ENCODE measurements at places on chromosomes 2 and 18.

DNA sequence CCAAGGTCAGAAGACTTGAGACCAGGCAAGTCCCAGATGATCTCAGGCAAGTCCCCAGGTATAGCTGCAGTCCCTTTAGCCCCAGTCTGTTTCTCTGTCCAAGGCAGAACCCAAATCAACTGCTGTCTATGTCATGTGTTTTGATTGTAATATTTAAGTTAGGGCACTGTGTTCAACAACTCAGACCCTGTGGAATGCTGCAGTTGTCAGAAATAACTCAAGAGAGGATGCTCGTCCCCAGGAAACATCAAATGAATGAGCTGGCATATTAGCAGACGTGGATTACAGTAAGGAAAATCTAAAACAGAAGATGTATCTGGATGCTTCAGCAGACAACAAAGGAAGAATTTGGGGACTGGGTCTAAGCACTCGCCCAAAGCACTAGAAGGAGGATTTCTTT, 70.1 kb downstream of the BCL11A start:
- DNase-seq: no peak

- DNase-seq: no peak
Measured at GRCh38 chr2:188892636-188893035, 81.5 kb upstream of the COL3A1 start.

DNA sequence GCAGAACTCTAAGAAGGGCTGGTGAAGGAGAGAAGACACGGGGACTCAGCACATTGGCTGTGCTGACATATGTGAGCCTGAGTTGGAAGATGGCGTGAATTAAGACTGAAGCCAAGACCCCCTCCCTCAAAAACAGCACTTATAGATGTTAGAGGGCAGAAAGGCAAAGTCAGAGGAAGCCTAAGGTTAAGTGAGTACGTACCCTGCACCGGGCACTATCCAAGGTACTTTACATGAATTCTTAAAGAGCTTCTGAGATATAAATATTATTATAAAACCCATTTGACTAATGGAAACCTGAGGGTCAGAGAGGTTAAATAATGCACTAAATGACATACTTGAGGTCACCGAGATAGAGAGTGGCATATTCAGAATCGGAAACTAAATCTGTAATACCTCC, 25.6 kb downstream of the SIX3 start:
- no peak for DNase-seq

DNA sequence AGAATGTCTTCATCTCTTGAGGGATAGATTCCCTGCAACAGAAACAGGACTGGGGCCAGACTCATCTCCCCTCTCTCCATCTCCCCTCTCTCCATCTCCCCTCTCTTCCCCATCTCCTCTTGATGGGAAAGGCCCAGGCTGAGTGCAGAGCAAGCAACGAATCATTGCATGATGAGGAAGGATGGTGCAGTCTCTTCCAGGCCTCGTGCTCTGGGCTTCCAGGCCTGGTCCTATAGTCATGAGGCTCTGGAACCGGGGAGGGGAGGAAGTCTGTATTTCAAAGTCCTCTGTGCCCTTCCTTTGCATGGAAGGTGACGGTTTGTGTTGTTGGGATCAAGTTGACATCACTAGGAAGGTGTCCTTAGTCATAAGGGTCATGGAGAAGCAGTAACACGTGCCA, 115.6 kb upstream of the NEDD4L start:
- no peak for DNase-seq

- no peak for DNase-seq
Measured at GRCh38 chr2:106362789-106363188, 105.4 kb downstream of the RGPD3 start.

- no peak for DNase-seq
Measured at GRCh38 chr2:29275186-29275585, 160.0 kb downstream of the CLIP4 start.

DNA sequence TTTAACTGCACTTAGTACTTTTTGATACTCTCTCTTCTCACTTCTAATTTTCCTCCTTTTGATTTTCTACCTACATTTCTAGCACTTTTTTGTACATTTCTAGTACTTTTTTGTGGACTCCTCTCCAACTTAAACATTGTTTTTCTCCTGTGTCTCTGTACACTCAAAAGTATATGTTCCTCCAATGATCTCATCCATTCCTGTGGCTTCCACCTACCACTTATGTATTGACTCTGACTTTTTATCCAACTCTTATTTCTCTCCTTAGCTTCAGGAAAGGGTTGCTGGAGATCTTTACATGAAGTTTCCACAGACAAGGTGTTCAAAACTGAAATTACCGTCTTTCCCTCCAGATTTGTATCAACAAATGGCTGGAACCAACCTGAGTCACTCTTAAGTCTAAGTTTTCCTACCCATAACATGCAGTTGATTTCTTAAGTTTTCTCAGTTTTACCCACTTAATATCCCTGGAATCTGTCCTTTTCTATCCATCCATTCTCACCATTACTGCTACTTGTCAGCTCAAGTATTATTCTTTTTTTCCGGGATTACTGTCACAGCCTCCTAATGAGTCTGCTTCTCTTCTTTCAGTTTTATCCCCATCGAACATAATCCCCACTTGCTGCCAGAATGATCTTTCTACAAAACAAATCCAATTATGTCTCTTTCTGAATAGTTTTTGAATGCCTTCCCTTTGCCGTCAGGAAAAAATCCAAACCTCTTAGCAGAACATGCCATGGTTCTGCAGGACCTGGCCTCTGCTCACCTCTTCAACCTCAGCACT, 22.6 kb upstream of the PELI1 start:
- DNase-seq: no peak
